ENCODE measurements at places on chromosomes 1 and 21.

DNA sequence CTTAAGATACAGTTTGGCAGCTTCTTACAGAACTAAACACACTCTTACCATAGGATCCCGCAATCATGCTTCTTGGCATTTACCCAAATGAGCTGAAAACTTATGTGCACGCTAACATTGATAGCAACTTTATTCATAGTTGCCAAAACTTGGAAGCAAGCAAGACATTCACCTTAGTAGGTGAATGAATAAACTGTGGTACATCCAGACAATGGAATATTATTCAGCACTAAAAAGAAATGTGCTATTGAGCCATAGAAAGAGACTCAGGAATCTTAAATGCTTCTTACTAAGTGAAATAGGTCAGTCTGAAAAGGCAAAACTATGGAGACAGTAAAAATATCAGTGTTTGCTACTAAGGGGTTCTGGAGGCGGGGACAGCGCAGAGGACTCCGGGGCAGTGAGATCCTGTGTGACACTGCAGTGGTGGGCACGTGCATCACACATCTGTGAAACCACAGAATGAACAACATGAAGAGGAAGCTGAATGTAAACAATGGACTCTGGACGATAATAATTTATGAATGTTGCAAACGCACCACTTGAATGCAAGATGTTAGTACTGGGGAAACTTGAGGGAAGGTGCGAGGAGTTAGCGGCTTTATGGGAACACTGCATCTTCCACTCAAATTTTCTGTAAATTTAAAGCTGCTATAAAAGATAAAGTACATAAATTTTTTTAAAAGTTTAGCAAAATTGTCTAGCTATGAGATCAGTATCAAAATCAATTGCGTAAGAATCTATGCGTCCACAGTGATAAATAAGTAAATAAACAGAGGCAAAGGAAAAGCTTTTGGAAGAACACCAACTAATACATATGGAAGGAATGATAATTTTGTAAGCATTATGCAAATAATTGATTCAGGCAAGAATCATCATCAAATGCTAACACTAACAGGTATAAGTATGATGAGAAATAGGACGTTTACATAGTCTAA is 15.4 kb upstream of the SPATC1L start:
- no peak for DNase-seq

DNA sequence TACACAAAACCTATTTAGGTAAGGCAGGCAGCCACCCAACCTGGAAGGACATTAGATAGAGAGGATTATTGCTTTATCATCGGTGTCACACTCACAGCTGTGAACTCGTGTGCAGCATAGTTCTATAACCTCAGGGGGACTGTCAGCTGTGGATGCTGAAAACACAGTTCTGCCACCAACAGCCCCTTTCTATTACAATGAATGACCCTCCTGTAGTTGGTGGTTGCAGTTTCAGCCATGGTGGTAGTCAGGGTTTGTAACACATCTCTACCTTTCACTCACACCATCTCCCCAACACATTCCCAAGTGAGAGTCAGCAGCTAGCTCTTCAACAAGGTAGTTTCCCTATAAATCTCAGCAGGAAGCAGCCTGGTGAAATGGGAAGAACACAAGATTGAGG is 136.8 kb downstream of the ZC3H11B start:
- DNase-seq, result no peak

GRCh38 chr1:143625886-143626285 is 345.9 kb downstream of the FAM72C start:
- DNase-seq, result no peak

DNA sequence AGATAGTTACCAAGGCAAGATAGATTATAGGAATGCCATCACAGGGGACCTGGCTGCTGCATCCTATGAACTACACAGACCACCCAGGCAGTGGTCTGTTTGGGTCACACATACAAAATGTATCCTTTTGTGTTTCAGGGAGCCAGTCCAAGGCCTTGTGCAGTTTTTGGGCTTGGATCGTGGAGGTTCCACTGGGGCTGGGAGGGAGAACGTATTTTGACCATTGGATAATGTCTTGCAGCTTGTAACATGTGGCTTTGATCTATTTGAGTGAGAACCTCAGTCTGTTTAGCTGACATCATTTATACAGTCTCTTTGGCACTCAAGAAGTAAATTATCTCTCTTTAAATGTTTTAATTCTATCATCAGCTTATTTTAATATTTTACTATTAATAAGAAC is 147.3 kb downstream of the DUSP10 start:
- no peak for DNase-seq

- no peak for DNase-seq
These were observed 55.1 kb downstream of the CD58 start for GRCh38 chr1:116515702-116516101.

GRCh38 chr1:160707236-160708064 is 4.2 kb downstream of the CD48 start:
- DNase-seq, result no peak

GRCh38 chr21:33111577-33111976 is 41.6 kb downstream of the OLIG1 start:
- DNase-seq, result no peak

DNA sequence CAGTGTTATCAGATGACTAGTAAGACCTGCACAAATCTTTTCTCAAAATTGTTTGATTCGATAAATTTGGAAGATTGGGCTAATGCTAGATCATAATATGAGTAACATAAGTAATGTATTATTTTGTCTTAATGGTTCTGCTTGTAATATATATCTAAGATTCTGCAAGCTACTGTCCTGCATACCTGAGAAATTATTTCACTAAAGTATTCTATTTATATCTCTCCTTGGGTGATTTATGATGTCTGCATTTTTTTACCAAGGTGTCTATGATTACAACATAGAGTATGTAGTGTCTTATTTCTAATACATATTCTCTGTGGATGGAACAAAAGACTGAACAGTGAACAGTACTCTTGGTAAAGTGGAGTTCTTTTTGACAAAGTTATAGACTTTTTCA is 166.6 kb downstream of the CLEC20A start:
- no peak for DNase-seq

DNA sequence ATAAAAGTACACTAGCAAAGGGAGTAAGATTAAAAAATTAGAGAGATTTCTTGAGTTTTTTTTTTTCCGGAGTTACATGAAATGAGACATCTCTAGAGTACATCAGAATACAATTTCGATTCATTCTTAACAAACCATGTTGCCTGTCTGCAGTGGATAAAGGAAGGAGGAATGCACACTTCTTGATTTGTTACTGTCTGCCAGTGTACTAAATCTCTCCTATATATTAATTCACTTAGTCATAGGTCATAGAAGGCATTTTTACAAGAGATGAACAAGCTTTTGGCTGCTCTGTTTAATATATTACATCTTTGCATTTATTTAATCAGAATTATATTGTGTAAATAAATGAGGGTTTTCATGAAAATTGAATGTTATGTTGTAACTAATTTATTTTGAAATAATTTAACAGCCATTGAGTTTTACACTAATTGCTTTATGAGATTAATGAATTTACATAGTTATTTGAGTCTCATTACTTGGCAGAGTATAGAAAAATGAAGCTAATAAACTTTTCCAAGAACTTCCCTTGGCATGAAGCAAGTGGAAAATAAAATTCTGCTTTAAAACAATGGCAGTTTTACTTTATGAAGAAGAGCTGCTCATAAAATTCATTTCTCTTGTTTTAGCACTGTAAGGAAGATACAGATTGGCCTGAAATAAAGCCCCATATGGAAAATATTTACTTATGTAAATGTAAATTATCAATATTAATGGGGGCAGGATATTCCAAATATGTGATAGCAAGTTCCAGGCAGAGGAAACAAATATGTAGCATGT is 1284.7 kb downstream of the BRINP3 start:
- DNase-seq, result no peak
